Stimulated activated CD4-positive, alpha-beta T cell treated with anti-CD3 and anti-CD28 coated beads, Interleukin-4, amount 100 ng/mL, for 1 hour (primary cell): ENCODE measurements at places on chromosomes 12 and 14.
A peak's percentile ranks its signal among the peaks of the same experiment; 100 is the strongest.

DNA sequence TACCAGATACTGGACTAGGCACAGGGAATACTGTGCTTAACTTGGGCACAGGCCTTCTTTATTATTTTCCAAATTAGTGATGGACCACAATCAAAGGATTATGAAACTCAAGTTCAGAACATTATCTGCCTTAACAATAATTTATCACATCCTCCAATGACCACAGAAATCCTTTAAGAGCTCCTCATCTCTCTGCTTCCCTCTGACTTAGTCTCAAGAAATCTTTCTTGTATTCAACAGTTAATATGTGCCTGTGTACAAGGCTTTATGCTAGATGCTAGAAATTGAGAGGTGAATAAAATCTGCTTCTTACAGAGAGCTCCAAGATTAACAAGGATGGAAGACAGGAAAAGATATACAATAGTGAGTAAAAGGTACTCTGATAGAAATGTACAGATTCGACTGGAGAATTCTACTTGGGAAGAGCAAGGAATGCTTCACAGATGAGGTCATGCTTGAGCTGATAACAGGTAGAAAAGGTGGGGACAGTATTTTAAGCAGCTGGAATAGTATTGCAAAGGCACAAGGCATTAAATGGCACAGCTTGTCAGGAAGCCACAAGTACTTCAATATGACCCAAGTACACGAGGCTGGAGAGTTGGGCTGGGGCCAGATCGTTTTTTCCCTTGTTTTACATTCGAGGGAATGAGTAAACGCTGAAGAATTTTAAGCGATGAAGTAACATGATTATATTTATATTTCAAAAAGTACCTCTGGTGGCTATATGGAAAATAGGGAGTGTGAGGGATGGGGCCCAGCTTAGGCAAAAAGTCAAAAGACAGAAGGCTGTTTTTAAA lies 55.1 kb upstream of the ARID2 start:
- DNase-seq = no peak

DNA sequence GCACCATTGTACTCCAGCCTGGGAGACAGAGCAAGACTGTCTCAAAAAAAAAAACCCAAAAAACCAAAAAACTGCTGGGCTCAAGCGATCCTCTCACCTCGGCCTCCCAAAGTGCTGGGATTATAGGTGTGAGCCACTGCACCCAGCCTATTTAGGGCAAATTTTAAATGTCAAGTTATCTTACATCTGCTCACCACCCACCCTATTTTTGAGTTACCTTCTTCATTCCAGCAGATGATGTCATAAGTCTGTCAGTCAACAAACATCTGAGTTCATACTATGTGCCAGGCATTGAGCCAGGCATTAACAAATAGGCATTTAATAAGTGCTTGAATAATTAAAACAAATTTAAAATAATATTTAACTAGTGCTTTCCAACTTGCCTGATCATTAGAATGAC lies 21.5 kb downstream of the BATF start:
- no peak for DNase-seq

DNA sequence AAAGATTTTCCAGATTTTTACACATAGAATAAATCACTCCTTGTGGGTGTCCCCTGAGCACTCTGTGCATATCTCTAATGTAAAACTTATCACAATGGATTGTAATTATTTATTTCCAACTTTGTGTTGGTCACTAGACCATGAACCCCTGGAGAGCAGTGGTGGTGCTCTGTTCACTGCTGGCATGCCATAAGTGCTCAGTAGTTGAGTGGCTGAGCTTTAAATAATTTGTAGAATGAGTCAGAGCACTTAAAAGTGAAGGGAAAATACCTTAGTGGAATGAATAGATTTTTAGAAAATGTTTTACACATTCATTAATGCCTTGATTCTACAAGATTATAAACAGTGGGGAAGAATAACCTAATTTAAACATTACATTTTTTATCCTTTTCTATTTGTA lies 6.3 kb downstream of the MGAT4C start:
- no peak for DNase-seq

GRCh38 chr14:34027130-34027989 lies 76.5 kb upstream of the EGLN3 start:
- no peak for DNase-seq

DNA sequence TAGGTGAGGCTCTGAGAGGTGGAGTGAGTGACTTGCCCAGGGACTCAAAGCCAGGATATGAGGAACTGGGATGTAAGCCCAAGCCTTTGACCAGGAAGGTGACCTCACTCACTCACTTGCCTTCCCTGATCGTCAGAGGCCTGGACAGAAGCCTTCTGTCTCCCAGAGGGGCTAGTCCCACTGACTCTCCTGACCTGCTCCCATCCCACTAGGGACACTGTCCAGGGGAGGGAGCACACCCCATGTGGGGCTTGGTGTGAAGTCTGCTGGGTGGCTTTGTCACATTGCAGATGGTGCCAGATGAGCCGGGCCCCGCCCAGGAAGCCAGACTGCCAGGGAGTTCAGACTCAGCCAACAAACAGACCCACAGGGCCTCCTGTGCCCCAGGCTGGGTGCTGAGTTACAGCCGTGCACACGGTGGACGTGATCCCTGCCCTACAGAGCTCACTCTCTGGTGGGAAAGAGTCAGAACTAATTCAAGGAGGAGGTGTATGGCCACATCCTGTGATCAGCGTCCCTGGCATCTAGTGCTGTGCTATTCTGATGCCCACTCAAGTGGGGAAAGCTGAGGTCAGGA lies 28.3 kb downstream of the MMAB start:
- no peak for DNase-seq

DNA sequence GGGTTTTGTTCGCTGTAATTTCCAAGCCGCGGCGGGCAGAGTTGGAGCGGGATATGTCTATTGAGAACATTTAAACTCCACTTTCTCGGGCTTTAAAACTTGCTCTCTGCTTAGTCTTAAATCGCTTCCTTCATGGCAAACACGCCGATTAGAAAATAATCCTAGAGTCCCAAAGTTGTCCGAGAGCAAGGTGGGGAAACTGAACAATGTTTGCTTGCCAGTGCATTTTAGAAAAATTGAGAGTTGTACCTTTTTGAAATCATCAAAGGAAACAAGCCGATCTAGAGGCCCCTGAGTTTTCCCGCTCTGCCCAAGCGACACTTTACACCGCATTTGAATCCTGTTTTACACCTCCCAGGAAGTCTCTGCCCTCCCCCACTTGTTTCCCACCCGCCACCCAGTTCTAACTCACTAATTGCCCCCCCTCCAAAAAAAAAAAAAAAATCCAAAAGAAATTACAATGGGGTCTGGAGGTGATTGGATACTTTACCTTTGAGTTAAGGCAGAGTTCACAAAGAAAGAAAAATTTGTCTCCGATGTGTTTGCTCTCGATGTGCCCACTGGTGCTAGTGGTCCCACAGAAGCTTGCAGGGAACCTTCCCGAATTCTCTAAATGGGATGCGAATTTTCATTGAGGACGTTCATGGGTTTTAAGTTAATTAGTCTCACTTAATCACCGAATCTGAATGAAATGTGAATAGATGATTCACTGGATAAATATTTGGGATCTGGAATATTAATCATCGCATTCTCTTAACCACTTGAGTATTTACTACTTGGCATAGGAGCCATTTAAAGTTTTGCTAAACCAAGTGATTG lies 2.3 kb downstream of the HMGA2 start:
- DNase-seq = no peak

- DNase-seq = peak; percentile 20
Measured at GRCh38 chr14:102591372-102591943, 991 bp upstream of the RCOR1 start.

- no peak for DNase-seq
Measured at GRCh38 chr14:95651821-95652583, 34.2 kb upstream of the TCL1B start.

DNA sequence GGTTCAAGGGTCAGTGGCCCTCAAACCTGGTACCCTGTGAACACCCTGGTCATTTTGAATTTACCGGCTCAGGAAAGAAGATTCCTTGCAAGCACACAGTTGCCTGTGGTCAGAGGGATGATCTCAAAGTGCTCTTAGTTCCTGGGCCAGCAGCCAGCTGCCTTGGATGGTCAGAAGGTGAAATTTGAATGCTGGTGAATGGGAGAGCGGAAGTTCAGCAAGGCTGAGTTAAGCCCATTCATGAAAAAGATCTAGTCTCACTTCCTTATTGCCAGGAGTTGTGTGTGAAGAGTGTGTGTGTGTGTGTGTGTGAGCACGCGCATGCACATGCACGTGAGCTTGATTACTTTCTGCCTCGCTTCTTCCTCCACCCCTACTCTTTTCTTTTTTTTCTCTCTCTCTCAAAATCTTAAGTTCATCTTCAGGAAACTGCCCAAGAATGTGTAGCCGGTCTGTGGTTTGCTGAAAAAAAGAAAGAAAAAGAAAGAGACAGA lies 155.5 kb upstream of the CCND2 start:
- DNase-seq = no peak

DNA sequence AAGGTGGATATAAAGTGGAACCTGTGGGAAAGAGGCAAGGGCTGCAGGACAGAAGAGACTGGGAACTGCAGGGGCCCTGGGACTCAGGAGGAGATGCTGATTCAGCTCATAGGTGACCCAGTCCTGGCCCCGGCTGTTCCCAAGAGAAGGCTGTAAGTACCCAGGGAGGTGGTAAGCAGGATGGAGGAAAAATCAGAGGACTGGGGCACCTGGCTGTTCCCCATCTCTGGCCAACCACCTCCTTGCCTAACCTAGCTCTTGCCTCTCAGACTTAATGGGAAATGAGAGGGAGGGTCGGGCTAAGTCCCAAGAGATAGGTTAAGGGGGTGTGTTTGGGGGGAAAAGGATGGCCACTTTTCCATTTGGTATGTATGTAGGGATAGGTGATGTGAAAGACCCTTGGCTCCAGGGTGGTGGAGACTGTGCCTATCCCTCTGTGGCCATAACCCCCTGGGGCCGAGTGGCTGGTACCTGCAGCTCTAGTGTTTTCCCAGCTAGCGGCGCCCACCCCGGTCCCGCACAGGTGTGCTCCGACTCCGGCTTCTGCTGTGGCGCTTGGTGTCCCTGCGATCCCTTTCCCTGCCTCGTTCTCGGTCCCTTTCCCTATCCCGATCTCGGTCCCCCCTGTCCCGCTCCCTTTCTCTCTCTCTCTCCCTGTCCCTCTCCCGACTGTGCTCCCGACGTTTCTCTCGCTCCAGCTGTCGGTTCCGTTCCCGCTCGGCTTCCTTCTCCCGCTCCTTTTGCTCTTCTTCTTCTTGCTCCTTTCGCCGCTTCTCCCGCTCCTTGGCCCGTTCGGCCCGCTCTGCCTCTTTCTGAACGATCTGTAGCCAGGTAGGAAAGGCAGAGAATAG lies 1.6 kb upstream of the CDH24 start:
- DNase-seq = no peak

- DNase-seq = no peak
Measured at GRCh38 chr12:107429006-107429705, 256.4 kb upstream of the PWP1 start.

DNA sequence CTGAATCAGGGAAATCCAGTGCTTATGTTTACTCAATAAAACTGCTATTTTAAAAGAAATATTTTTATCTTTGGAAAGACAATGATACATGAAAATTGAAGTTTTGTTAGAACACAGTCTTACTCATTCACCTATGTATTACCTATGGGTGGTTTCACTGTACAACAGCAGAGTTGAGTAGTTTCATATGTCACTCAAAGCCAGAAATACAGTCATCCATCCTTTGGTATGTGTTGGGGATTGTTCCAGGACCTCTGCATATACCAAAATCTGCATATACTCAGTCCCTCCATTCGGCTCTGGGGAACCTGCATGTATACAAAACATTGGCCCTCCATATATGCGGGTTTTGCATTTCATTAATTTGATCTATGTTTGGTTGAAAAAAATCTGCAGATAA lies 190.6 kb downstream of the GPHN start:
- DNase-seq = no peak

- no peak for DNase-seq
Measured at GRCh38 chr12:118543651-118544050, 167.3 kb downstream of the SUDS3 start.

DNA sequence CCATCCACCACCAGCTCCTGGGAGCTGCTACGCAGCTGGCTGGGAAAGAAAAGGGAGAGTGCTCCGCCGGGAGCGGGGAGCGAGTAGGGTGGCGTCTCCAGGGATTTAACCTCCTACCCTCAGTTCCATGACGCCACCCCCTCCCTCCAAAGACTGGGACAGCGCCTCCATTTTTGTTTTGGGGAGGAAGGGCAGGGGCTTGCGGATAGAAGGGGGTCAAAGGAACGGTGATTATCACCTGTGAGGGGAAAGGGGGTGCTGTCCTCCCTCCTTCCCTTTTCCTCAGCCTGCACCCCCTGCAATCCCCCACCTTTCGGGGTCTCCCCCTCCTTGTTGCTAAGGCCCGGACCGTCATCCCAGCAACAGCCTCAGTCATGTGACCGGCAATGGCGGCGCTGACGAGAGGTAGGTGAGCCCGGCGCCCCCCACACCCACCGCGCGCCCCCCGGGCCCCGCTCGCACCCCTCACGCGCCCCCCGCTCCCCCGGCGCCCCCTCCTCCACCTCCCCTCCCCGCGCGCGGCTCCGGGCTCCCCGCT lies at the start of gene DTX3:
DTX3 (plus strand) TSS at position 371 of the 538 bp plus-strand sequence. CDS start 1,694 bp downstream, outside the sequence.
- DNase-seq = peak; percentile 48

DNA sequence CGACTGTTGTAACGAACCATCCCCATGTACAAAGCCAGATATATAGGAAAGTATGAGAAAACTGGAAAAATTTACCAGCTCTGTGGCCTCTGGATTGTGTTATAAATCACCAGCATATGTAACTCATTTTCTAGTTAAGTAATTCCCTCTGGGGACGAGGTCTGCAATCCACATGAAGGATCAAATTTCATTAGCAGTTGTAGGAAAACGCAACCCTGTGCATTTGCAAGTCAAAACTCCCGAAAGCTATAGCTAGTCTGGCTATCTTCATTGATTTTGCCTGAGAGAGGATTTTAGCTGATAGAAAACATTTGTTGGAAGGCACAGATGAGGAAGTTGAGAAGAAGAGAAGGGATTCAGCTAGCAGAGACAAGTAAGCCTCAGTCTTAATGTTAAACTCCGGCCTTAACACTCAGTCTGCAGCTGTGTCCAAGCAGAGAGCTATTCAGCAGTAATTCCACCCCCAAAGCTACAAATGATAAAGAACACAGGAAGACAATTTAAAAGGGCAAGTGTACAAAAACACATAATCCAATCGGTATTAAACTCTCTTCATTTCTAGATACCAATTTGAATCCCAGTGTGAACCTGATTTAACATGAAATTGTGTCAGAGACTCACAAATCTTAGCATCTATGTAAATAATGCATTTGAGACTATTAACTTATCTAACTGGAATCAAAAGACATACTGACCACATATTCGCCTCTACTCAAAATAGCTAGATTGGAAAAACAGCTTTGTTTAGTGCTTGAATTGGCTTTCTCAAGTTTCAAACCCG lies 54.2 kb upstream of the CERS5 start:
- DNase-seq = no peak
